ENCODE measurements at places on chromosomes 7 and 10.

- no peak for DNase-seq
These were observed 260.0 kb downstream of the REEP3 start for GRCh38 chr10:63781226-63781625.

DNA sequence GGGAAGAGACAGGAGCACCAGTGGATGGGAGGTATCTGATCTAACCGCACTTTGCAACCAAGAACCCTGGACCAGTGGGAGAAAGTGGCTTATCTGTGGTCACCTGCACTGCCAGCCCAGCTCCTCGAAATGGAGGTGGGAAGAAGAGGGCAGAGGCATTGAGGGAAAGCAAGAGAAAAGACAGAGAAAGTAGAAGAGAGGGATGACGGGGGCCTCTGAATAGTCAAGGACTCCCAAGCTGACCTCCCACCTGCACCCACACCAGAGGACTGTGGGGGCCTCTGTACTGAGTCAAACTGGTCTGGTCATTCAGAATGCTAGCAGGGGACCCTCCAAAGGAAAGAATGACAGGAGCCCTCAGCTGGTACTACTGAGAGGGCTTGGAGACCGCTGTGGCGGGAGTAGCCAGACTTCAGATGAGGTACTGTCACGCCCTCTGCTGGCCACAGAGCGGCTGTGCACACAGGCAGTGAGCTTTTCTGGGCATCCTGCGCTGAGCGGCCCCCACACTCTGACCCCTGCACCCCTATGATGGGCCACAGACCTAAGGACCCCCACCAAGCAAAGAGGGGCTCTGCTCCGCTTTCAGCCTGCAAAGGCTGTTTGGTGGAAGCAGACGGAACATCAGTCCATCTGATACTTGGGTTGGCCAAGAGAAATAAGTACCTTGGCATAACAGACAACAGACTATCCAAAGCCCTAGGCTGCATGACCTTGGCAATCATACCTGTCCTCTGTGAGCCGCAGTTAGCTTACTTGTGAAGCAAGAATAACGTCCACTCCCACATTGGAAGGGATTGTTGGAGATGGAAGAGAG, 112.9 kb downstream of the COL13A1 start:
- peak; percentile 79 for DNase-seq

DNA sequence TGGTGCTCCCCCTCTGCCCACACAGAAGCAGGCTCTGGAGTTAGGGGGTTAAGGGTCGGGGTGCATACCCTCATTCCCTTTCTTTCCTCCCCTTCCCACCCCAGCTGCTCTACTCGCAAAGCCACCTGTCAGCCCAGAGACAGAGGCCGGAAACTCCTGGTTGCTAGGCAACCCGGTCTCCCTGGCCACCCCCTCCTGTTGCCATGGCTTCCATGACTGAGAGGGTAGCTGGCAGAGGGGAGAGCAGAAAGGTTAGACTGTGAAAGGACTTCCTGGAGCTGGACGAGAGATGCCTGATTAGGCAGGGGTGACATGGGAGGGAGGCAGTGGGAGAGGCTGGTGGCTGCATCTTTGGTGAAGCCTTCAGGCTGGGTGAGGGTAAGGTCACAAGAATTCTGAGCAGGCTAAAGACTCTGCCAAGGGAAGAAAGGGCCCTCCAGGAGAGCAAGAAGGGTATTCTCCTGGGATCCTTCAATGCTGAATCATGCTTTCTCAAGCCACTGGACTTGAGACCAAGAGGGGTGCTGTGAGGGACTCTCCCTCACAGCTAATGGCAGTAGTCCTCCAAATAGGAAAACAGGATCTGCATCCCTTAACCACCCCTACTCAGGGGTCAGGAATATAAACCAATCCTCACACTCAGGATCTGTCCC, 5.4 kb downstream of the PSD start:
- DNase-seq: peak; percentile 64

- peak; percentile 37 for DNase-seq
These were observed 8.3 kb downstream of the ZNF853 start for GRCh38 chr7:6623589-6624245.

DNA sequence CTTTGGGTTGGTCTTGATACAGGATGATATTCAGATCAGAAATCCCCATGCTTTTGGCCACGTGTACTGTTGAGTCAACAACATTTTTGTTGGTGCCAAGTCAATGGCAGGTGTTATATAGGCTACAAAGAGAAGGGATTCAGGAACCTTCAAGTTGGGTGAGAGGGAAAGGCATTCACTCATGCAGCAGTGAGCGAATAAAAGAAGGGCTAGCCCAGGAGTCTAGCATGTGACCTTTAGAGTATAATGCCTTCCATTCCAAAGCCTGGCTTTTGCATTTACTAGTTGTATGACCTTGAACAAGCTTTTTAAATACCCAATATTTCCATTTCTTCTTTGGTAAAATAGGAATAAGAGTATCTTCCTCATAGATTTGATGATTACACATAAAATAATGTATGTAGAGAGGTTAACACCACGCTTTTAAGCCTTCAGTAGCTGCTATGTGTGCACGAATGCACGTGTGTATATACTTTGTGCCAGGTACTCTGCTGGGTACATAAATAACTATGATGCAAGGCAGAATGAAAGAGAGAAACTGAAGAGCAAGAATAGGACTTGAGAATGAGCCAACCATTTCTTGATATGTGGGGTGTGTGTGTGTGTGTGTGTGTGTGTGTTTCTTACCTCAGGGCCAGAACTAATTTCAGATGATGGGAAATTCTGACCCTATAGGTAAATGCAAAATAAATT, 163.6 kb downstream of the PDE1C start:
- no peak for DNase-seq

- DNase-seq: no peak
These were observed 44.6 kb downstream of the UBE2H start for GRCh38 chr7:129908181-129908580.

DNA sequence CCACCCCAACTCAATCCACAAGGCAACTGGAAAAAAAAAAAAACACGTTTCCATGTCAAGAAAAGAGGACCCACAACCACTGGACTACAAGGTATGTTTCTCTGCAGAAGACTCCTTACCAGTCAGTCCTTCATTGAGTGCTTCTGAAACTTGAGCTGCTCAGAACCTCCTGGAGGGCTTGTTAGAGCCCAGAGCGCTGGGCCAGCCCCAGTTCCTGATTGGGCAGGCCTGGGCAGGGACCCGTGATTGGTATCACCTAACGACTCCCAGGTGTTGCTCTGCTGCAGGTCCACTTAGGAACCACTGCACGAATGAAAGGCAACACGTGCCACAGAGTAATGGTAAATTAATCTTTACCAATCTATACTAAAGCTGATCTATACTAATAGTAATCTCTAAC, 473 bp upstream of the CCDC201 start:
- no peak for DNase-seq

GRCh38 chr10:102627736-102628293, 16.5 kb upstream of the TRIM8 start:
- DNase-seq: no peak

- no peak for DNase-seq
These were observed 20.6 kb upstream of the CDCA7L start for GRCh38 chr7:21966271-21966670.

DNA sequence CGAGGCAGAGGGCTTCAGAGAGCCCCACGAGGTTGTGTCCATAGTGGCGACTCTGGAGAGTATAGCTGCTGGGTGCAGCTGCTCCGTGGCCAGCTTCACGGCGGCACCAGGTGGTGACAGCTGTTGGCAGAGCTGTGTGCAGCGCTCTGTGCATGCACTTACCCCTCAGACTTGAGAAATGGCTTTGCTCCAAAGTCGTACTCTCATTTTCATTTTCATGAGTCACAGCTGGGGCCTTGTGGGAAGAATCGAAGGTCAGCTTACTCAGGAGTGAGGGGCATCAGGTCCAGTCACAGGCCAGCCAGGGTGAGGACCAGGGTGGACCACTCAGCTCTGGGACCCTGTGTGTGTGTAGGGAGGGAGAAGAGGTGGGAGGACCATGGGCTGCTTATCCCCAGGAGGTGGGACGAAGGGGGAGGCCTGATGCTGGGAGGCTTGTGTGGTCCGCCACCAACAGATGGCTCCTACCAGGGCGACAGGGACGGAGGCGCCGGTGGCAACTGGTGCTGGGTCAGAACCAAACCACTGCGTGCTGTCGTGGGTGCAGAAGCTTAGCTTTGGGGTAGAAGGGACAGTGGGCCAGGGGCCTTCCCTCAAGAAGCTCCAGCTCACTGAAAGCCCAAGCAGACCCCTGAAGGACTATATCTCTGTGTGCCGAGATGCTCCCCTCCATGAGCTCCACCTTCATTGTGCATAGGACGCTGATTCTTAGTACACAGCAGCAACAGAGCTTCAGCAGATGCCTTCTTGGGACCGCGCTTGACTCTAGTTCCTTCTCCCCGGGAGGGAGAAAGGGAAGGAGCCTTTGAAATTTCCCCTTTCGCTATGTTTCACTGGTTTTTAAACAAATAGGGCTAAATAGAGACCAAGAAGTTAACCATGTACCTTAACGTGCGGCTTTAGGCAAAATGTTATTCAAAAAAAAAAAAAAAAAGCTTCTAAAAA, 225.0 kb downstream of the CELF2 start:
- DNase-seq: peak; percentile 51

- DNase-seq: peak; percentile 32
These were observed 276.9 kb upstream of the NEBL start for GRCh38 chr10:21173802-21174714.

GRCh38 chr10:101597091-101597900, 9.2 kb downstream of the DPCD start:
- no peak for DNase-seq

GRCh38 chr7:41104631-41105030, 598.3 kb downstream of the INHBA start:
- no peak for DNase-seq

DNA sequence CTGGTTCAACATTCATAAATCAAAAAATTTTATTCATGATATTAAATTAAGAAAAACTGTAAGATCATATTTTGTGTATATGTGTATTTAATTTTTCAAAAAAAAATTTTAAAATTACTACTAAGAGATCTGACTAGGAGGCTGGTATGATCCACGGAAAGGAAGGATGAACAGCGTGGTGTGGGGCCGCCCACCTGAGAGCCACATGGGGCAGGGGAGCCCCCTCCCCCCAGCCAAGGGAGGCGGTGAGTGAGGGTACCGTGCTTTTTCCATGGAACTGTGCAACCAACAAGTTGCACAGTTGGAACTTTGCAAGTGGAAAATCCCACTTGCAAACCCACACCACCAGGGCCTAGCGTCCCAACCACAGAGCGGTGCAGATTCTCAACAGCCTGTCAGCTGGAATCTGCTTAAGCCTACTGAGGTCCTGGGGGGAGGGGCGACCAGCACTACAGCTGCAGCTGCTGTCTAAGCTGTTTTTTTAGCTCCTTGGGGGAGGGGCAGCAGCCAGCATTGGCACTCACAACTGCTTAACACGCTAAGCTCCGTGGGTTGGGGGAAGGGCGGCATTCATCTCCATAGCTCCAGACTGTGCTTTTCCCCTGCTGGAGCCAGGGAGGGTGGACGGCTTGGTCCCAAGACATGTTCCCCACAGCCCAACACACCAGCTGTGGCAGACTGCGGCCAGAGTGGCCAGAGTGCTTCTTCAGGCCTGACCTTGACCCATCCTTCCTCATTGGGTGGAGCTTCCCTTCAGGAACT, 94.2 kb upstream of the IGFBP3 start:
- DNase-seq: no peak

DNA sequence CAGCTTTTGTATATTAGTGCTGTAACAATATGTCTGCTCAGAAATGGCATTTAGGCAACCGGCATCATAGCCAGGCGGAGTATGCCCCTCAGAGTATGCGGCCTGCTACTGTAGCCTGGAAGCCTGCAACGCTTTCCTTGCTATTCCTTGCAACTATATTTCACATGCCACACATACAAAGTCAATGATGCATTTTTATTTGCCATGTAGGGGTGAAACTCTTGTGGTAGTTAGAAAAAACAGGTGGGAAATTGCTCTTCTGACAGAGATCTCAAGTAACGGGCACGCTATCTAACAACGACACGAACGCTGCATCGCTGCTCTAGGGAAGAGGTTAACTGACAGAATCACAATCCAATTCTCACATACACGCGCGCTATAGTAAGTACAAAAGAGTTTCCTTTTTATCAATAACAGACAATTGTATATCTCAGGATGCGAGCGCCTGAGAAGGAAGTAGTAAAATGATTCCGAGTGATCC, 5.9 kb downstream of the EBF3 start:
- no peak for DNase-seq

GRCh38 chr10:69088801-69089501, 1.0 kb downstream of the SRGN start:
- peak; percentile 61 for DNase-seq

- DNase-seq: no peak
These were observed 48.2 kb downstream of the GNA12 start for GRCh38 chr7:2795906-2796305.

DNA sequence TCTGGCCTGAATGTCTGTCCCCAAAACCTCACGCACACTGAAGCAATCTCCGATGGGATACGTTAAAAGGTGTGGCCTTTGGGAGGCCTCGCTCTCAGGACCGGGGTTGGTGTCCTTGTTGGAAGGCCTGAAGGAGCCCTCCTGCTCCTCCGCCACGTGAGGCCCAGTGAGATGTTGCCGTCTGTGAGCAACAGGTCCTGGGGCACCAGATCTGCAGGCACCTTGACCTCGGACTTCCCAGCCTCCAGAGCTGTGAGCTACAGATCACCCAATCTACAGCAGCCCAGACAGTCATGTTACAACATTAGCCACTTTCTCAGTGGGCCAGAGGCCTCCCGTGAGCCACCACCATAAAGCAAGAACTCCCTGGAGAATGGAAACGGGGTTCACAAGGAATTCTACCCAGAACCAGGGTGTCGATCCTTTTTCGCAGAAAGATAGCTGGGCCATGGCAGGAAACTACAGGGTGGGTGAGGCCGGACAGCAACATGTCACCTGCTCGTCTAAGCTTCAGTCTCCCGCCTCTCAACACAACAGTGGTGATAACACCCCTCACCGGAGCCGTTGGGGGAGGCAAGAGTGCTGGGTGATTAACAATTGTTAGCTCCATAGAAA, 87.0 kb downstream of the DIP2C start:
- no peak for DNase-seq

DNA sequence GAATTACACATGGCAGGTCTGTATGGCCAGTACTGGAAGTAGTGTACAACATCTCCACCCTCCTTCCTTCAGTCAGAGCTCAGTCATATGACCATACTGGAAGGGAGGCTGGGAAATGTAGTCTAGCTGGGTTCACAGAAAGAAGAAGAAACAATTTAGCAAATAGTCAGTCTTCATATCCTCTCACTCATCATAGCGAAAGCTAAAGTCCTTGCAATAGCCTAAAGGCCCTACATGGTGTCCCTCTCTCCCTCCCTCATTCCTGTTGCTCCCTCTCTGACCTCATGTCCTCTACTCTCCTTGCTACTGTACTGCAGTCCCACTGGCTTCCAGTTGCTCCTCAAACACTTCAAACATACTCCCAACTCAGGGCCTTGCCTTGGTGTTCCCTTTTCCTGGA, 4.3 kb upstream of the CALU start:
- DNase-seq: no peak

DNA sequence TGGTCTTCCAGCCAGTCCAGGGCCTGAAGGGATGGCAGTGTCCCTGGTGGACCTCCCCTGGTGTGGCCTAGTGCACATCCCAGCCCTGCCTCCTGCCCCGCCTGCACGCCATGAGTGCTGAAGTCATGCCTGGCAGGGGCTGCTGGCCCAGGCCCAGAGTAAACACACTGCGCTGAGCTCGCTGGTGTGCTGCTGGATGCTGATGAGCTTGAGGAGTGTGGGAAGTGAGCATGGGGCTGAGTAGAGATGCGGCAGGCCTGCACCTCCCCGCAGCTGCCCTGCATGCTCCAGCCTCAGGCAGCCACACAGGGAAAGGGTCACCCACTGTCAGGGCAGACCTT, 43.2 kb downstream of the HTRA1 start:
- no peak for DNase-seq
